ENCODE measurements at places on chromosomes 1 and 21.

DNA sequence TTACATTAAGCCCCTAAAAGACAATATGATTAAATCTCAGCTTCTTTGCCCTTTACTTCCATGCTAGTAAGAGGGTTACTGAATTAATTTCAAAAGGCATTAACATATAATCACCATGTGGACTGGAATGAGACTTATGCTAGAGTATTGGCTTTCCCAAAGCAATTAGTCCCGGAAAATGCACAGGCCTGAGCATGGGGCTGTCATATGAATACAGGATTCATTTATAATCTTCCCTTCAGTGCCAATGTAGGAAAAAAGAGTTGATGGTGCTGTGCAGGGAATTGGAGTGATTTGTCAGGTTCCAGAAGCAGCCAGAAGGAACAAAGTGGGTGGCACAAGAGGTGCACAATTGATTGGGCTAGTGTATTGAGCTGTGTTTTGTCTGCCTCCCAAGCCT, 199.0 kb upstream of the L1TD1 start:
- DNase-seq = no peak

- no peak for DNase-seq
These were observed 3.4 kb upstream of the POFUT2 start for GRCh38 chr21:45290948-45291612.

DNA sequence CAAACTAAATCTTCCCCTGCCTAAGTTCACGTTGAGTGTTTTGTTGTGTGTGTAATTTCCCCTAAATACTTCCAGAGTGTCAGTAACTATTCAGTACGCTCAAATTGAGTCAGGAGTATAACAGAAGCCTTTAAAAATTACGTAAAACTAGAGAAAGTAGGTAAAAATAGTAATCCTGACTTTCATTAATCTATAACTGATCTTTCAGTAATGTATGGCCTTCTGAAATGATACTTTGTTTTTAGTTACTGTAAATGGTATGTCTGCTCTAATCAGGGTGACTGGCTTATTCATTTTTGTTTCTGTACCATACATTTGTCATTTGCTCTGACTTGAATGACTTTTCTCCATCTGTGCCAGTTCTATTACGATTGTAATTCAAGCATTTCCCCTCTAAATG, 29.4 kb downstream of the MIER1 start:
- no peak for DNase-seq

DNA sequence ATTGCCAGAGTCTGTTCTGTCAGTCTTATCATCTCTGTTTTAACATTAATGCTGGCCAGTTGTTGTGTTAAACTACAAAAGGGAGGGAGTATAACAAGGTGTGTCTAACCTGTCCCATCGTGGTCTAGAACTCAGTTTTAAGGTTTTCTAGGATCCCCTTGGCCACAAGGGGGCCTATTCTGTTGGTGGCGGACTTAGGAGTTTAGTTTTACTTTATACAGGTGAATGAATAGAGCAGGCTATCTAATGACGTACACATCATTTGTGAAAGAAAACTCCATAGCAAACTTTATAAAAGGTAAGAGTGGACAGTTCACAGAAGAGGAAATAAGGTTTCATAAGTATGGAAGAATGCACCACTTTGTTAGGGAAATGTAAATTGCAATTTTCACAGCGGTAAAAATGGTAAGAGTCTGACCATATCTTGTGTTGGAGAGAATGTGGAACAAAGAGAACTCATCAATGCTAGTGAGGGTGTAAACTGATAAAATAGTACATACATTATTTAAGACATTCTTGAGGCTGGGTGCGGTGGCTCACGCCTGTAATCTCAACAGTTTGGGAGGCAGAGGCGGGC, 2.5 kb upstream of the ATF6 start:
- DNase-seq = no peak

GRCh38 chr1:156874572-156875340, 14.1 kb downstream of the NTRK1 start:
- DNase-seq = no peak

DNA sequence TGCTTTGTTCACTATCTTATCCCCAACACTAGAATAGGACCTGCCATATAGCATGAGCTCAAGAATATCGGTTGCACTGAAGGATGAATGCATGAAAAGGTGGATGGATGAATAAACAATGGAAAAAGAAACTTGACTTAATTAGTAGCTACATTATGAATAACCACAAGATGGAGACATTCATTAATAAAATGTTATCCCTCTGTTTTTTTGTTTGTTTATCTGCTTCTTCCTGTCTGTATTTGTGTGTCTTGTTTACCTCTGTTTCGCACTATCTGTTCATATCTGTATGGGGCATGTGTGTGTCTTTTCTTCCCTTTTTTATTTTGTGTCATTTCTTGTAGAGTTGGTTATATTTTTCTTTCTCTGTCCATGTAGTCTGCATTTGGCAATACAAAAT, 1.1 kb upstream of the OR14I1 start:
- no peak for DNase-seq

DNA sequence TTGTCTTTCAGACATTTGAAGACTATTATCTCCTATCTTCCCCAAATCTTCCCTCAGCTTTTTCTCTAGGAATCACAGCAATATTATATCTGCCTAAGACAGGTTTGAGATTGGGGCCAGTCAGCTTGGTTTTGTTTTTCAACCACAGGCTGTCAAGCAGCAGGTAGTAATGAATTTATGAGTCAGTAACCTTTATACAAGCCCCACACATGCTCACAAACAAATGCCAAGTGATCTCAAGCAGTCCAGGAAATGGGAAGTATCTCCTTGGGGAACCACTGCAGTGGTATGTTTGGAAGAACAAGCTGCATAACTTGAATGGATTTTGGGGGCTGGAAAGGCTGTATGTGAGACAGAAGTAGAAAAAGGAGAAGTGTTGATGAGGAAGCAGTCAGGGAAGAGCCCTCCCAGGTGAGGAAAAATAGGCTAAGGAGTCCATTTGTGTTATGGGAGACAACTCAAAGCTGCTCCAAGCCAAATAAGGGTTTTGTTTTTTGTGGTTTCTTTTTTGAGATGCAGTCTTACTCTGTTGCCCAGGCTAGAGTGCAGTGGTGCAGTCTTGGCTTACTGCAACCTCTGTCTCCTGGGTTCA, 2.1 kb downstream of the DHDDS start:
- no peak for DNase-seq

- no peak for DNase-seq
These were observed 40.1 kb upstream of the SLC5A9 start for GRCh38 chr1:48182439-48182838.

- no peak for DNase-seq
These were observed 661 bp downstream of the PLEKHO1 start for GRCh38 chr1:150150133-150151021.

DNA sequence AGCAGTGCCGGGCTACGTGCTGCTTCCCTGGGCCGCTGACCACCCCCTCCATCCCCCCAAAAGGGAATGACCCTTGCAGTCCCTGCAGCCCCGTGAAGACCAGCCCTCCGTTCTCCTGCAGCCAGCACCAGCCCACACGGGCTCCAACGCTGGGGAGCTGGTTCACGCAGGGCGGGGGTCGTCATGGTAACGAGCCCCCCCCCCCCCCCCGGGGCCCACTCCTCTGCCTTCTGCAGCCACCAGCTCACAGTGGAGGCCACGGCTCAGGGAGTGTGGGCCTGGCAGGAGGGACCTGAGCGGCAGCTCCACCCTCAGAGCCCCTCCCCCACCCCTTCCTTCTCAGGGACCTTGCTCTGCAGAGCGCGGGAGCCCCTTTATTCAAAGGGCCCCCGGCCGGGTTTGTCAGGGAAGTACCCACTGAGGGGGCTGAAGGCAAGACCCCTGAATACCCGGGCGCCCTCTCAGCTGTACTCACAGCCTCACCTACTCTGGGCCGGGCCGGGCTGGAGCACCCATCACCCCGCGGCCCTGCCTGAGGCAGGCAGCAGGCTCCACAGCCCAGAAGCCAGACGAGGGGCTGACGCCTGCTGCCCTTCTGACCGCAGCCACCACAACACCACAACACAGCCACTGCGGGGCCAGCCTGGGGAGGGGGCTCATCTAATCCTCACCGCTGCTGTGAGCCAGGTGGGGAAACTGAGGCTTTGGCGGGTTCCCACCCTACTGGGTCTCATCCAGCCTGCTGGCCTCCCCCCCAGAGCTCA, 12.6 kb downstream of the MEGF6 start:
- no peak for DNase-seq

DNA sequence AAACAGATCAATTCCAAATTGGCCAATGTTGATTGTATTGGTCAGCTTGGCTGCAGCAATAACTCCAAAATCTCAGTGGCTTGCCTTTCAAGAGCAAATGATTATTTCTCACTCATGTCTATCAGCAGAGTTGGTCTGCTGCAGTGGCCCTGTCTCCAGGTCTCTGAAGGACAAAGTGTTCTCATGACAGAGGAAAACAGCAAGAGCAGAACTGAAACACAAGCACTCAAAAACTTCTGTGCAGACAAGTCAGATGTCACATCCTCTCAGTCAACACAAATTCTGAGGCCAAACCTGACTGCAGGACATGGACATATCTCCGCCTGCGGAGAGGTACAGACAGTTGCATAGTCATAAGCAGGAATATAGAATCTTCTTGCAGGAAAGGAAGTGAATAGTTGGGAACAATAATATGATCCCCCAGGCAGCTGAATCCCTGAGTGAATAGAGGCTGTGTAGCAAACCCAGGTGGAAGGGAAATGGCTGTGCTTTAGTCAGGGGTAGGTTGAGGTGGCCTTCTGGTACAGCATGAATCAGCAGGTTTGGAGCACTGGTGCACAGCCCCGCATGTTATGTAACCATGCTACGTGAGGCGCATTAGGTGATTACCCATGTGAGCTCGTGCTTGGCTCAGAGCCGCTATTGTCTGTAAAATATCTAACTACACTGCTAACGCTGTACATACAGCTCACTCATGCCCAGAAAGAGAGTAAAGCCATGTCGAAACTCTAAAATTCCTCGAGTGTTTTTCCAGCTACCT, 17.1 kb upstream of the UBE2U start:
- no peak for DNase-seq

Measured in amygdala (tissue), 56 donors.